ENCODE measurements at places on chromosomes 2 and 18.

DNA sequence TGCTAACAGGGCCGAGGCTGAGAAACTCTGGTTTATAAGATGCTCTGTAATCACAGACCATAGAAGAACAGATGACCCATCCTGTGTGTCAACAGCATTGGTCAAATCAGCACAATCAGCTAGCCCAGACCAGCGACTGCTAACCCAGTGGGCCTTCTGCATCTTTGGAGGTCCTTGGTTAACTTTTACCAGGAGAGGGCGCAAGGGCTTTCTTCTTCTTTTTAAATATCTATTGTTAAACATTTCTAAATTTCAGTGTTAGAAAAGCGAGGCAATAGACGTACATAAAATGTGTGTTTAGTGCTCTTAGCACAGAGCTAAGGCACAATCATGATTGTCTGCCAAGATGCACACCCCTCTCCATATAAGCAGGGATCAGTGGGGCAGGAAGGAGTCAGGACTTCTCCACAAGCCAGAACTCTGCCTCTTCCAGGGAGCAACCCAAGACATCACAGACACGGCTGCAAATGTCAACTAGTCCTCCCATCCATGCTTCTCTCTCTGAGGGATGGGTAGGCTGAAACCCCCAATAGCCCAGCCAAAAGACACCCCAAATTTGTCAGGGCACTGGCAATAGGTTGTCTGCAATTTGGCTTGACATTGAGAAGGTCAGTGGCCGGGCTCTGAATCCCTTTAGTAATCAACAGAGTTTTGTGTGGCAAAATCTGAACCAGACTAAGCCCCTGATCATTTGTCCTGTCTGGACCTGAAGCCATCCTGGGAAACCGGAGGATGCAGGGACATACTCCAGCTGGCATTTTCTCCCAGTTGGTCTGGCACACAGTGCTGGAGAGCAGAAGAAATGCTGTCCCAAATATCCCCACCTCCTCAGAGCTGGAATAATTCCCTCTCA lies 188.2 kb downstream of the BCL2 start:
- peak; percentile 30 for DNase-seq

- DNase-seq: no peak
These were observed 15.1 kb downstream of the SH2D6 start for GRCh38 chr2:85433511-85434089.

DNA sequence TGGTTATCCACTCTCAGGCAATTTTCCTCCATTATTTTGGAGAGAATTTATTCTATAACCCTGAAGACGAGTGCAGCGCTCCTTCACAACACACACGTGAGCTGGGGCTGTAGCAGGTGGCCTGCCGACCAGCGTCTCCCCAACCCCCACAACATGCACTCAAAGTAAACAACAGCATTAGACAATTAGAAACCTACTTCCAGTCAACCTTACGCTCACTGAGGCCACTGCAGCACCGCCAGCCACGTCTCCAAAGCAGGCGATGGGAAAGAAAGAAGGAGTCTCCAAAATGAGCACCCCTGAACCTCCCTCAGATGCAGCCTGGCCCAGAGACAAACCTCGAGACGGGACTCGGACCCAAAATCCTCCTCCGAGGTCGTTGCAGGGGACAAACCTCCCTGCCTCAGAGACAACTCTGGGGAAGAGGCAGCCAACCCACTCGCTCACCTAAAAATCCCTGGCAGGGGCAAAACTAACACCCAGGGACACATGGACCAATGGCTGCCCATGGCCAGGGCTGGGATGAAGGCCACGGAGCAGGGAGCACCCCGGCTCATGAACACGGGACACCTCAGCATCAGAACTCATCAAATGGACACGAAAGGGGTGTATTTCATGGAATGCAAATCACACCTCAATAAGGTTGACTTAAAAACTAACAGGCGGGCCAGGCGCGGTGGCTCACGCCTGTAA lies 2.6 kb downstream of the SLC66A2 start:
- DNase-seq: no peak

GRCh38 chr18:77091366-77091765 lies 41.2 kb downstream of the MBP start:
- DNase-seq: no peak

- DNase-seq: no peak
These were observed 87.2 kb downstream of the COBLL1 start for GRCh38 chr2:164754157-164755093.

GRCh38 chr2:164114937-164115336 lies 379.1 kb upstream of the FIGN start:
- no peak for DNase-seq

DNA sequence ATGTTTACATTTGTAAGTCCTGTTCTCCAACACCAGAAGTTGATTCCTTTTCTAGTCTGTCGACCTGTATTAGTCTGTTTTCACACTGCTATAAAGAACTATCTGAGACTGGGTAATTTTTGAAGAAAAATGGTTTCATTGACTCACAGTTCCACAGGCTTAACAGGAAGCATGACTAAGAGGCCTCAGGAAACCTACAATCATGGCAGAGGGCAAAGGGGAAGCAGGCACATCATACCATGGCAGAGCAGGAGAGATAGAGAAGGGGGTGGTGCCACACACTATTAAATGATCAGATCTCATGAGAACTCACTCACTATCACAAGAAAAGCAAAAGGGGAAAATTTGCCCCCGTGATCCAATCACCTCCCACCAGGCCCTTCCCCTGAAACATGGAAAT lies 112.8 kb upstream of the MAP3K20 start:
- DNase-seq: no peak

- no peak for DNase-seq
These were observed 176.7 kb upstream of the ST6GAL2 start for GRCh38 chr2:107062599-107063220.

GRCh38 chr18:55384551-55385275 lies 203.3 kb downstream of the TCF4 start:
- no peak for DNase-seq
